ENCODE measurements at places on chromosomes 12 and 14. TPM values are rescaled to one million over a fixed set of nuclear protein-coding genes. Genes with fewer than 3 reads are reported as not detected.

Gene EFS
- total RNA-seq = 18.9 TPM

Gene COQ5
- total RNA-seq = 32.6 TPM

Gene ART4
- total RNA-seq = not detected

Gene AHNAK2
- 2.6 TPM for total RNA-seq

Gene SLC38A1
- total RNA-seq = 281 TPM

Gene CGRRF1
- total RNA-seq = 20.7 TPM

Gene CLEC9A
- total RNA-seq = not detected

Measured in GM23338 (cell line).